ENCODE measurements at places on chromosomes 5 and 9.

DNA sequence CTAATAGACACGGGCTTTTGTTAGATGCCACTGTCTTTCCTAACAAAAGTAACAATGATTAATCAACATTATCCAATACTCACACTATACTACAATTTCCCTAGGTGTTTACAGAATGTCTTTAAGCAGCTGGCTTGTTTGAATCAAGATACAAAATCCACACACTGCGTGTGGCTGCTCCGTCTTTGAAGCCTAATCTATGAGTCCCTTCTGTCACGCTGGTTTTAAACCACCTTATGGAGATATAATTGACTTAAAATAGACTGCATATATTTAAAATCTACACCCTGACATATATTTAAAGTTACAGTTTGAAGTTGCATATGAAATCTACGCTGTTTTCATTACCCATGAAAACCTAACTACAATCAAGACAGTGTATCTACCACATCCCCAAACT is 73.9 kb upstream of the TBC1D9B start:
- no peak overlapping the region for H3K27ac ChIP-seq
- no peak for DNase-seq
- peaks cover 2% of the 10 kb centered on the region for H3K36me3 ChIP-seq
- H3K4me1 ChIP-seq, result no peaks in the 10 kb centered on the region
- no peaks in the 10 kb centered on the region for H3K27me3 ChIP-seq

DNA sequence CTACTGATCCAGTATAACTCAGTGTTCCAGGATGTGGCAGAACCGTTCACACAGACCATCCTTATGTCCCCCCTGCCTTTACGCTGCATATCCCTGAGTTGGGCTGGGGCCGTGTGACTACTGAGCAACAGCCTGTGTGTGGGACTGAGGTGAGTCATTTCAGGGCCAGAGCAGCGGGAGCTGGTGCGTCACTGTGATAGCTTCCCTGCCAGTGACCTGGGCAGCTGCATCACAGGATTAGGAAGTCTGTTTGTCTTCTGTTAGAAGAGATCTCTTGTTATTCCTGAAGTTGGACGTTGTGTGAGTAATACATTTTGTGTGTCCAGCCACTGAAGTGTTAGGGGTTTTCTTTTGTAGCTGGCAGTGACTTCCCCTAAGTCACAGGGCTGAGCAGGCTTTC is 35.6 kb downstream of the TPPP start:
- no peaks in the 10 kb centered on the region for H3K27me3 ChIP-seq
- no peak overlapping the region for H3K4me3 ChIP-seq
- no peaks in the 10 kb centered on the region for H3K4me1 ChIP-seq

DNA sequence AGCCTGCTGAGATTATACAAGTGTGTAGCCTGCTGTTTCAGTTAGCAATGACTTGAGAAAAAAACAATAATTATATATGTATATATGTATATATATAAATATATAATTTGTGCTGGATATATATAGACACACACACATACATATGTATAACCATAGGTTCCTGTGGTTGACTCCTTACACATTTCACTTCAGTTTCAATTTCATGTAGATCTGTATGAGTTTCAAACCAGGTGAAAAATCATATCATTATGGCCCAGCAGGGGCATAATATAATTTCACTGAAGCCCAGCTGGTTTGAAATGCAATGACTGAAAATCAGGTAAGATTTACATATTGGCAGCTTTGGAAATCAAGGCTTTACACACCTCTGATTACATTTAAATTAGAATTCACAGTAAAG is 690.4 kb upstream of the CDH18 start:
- no peak for DNase-seq
- no peaks in the 10 kb centered on the region for H3K27me3 ChIP-seq
- H3K4me3 ChIP-seq, result no peak overlapping the region
- peaks cover 3% of the 10 kb centered on the region for H3K36me3 ChIP-seq

- peak overlapping the region; percentile 4 for H3K27ac ChIP-seq
- peaks cover 5% of the 10 kb centered on the region for H3K36me3 ChIP-seq
- peaks cover 21% of the 10 kb centered on the region for H3K4me1 ChIP-seq
- H3K4me3 ChIP-seq, result no peak overlapping the region
- no peaks in the 10 kb centered on the region for H3K27me3 ChIP-seq
Observed at GRCh38 chr5:169827769-169828168, 152.5 kb downstream of the INSYN2B start.

- no peak overlapping the region for H3K4me3 ChIP-seq
- DNase-seq, result no peak
- no peak overlapping the region for H3K27ac ChIP-seq
- peaks cover 60% of the 10 kb centered on the region for H3K27me3 ChIP-seq
- H3K36me3 ChIP-seq, result no peaks in the 10 kb centered on the region
Observed at GRCh38 chr5:74140409-74140808, 500.1 kb downstream of the ENC1 start.

DNA sequence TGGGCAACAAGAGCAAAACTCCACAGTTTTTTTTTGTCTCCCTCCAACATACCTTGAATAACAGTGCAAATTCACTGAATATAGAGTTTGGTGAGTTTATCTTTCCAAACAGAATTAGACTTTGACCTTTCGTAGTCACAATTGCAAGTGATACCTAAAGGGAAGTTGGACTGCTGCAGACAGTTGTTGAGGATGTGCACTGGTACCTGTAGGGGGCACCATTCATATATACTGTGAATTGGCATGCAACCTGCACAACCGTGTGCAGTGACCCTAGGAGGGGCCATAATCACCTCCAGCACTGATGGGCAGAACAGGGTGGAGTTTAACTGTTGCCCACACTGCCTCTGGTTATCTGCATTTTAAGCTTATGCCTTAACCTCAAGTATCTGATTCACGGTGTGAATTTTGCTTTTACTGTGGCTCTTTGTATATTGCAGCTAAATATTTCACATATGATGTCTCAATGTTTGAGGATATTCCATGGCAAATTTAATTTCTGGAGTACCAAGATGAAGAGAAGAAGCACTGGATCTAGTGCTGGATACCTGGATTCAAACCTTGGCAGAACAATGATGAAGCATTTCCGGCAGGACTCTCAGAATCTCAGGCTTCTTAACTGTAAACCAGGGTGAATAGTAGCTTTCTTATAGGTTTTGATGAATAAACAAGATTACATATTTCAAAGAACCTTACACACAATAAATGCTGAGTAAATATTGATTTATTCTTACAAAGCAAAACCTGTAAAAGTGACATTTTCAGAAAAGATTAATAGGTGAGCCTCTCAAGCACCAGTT is 144.3 kb downstream of the ACTBL2 start:
- H3K4me1 ChIP-seq, result no peaks in the 10 kb centered on the region
- peaks cover 20% of the 10 kb centered on the region for H3K27me3 ChIP-seq
- DNase-seq, result no peak
- no peaks in the 10 kb centered on the region for H3K36me3 ChIP-seq

DNA sequence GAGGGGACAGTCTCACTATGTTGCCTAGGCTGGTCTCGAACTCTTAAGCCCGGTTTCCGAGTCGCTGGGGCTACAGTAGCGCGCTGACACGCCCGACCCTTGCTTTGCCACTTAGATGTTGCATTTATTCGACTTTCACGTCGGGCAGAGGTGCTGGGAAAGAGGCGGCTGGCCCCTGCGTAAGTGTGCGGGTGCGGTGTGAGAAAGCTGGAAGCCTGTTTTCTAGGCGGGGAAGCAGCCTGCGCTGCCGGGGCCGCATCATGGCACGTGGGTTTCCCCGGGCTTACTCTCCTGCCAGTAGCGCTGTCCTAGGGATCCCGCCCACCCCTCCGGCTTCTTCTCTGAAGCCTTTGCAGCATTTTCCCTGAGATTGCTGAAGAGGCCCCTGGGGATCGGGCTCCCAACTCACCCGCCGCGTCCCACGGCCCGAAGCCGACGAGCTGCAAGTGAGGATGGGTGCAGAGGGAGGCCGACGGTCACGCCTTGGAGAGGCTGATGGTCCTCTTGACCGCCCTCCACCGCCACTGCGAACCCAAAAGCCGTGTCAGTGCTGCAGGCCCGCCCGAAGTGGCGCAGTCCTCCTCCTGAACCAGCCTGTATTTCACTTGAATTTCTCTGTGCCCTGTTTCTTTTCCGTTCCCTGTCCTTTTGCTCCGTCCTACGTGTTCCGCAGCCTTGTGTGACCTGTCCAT is 5.8 kb upstream of the TRIM41 start:
- H3K27ac ChIP-seq, result peak overlapping the region; percentile 99
- no peaks in the 10 kb centered on the region for H3K27me3 ChIP-seq
- peaks cover 38% of the 10 kb centered on the region for H3K4me1 ChIP-seq
- peaks cover 58% of the 10 kb centered on the region for H3K36me3 ChIP-seq

GRCh38 chr9:132539096-132539495 is 43.3 kb upstream of the BARHL1 start:
- no peaks in the 10 kb centered on the region for H3K36me3 ChIP-seq
- no peak overlapping the region for H3K4me3 ChIP-seq
- no peak for DNase-seq
- H3K4me1 ChIP-seq, result no peaks in the 10 kb centered on the region

DNA sequence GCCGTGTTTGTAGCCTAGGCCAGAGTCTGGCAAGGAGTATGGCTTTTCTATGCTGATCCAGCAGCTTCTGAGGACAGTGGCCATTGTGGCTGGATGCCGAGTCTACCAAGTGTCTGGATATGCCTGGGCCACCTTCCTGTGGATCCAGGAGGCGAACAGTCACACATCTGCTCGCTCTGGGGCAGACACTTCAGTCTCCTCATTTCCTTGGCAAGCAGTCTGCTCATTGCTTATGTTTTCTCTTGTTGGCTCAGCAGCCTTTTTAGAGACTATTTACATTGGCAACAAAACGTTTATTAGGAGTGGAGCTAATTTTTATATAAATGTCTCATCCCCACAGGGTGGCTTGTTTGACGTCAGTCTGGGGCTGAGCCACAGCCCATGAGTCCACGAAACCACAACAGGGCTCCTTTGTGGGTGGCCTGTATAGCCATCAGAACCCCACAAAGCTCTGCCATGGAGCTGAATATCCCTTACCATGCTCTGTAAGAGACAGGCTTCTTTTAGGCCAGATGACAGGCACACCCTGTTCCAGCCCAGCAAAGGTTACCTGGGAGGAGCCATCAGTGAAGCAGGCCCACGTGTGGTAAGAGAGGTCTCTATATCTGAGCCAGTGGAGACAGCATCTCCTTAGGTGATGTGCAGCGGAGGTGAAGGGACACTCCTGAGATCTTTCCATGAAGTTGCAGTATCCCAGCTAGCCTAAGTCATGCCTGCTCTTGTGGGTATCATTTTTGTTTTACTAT is 221.7 kb downstream of the DIRAS2 start:
- no peak overlapping the region for H3K27ac ChIP-seq
- peaks cover 5% of the 10 kb centered on the region for H3K27me3 ChIP-seq
- no peak for DNase-seq

- H3K4me1 ChIP-seq, result no peaks in the 10 kb centered on the region
- no peaks in the 10 kb centered on the region for H3K27me3 ChIP-seq
- H3K27ac ChIP-seq, result no peak overlapping the region
- peaks cover 9% of the 10 kb centered on the region for H3K36me3 ChIP-seq
Observed at GRCh38 chr9:88476491-88477271, 58.3 kb upstream of the NXNL2 start.

DNA sequence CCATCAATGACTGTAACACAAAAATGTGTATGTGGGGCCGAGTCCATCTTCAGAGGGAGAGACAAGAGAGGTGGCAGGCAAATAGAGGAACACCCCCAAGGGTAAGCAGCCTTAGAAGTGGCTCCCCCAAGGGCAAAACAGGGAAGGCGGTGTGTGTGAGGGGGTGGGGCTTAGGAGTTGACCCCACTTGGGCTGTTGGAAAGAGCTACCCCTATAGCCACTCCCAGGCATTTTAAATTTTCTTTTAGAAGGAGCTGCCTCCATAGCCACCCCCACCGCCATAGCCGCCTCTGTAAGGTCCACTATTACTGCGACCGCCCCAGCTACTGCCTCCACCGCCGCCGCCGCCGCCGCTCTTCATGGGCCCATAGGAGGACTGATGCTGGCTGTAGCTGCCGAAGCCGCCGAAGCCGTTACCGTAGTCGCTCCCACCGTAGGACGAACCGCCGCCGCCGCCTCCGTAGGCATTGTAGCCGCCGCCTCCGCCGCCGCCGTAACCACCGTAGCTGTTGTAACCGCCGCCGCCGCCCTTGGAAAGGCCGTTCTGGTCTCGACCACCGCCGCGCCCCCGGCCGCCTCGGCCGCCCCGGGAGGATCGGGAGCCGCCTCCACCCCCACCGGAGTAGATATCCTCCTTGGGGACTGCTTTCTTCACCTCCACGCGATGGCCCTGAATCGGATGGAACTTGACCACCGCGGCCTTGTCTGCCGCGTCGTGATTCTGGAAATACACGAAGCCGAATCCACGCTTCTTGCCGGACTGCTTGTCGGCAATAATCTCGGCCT is 1.1 kb downstream of the HNRNPA0 start:
- peak overlapping the region; percentile 98 for H3K4me3 ChIP-seq
- H3K4me1 ChIP-seq, result peaks cover 22% of the 10 kb centered on the region
- peak overlapping the region; percentile 100 for H3K27ac ChIP-seq
- peaks cover 49% of the 10 kb centered on the region for H3K36me3 ChIP-seq
- peak; percentile 39 for DNase-seq

DNA sequence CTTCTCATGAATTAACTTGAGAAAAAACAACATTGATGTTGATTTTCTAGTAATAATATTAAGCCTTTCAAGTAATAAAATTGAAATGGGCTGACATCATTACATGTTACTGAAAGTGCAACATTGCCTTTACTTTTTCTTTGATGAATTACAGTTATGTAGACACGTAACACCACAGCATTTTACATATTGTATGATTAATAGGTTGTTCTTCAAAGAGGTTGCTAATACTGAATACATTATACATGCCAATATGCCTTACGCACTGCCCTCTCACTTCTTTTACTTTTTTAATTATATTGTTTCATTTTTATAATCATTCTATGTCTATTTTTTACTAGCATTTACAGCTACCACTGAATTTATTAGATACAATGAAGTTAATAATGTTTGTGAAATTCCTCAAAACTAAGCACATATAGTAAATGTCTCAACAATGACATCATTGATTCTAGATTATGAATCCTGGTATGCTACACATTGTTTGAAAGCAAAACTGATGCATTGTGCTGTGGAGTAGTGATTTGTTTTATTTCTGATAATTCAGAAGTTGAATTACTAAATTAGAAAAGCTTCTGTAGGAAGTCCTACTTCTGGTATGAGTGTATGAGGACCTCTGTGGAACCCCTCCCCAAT is 464.4 kb upstream of the IZUMO3 start:
- no peaks in the 10 kb centered on the region for H3K27me3 ChIP-seq
- H3K4me3 ChIP-seq, result no peak overlapping the region
- H3K36me3 ChIP-seq, result no peaks in the 10 kb centered on the region
- no peak for DNase-seq
- H3K27ac ChIP-seq, result no peak overlapping the region
- H3K4me1 ChIP-seq, result no peaks in the 10 kb centered on the region

- DNase-seq, result no peak
- H3K27ac ChIP-seq, result no peak overlapping the region
- H3K36me3 ChIP-seq, result no peaks in the 10 kb centered on the region
- H3K4me3 ChIP-seq, result no peak overlapping the region
- H3K27me3 ChIP-seq, result no peaks in the 10 kb centered on the region
- H3K4me1 ChIP-seq, result no peaks in the 10 kb centered on the region
Observed at GRCh38 chr9:110058304-110058953, 149.5 kb downstream of the C9orf152 start.

GRCh38 chr5:14603141-14603540 is 21.5 kb downstream of the OTULINL start:
- no peak overlapping the region for H3K4me3 ChIP-seq
- H3K4me1 ChIP-seq, result peaks cover 6% of the 10 kb centered on the region
- no peak overlapping the region for H3K27ac ChIP-seq
